ENCODE measurements at places on chromosomes 6 and 20.

DNA sequence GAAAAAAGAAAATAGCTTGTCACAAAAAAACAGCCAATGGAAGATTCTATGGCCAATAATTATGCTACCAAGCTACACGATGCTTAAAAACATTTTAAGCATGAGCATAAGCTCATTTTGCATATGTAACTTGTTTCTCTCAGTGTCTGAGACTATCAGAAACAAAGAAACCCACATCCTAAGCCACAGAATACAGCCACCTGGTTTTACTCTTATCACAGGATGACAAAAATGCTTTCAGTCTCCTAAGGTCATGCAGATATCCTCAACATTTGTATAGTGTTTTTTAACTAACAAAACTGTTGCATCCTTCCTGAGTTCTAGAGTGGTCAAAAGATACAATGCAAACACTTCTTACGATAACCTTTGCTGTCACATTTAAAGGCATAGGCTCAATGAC lies 172.1 kb upstream of the RUNX2 start:
- no peak for DNase-seq

DNA sequence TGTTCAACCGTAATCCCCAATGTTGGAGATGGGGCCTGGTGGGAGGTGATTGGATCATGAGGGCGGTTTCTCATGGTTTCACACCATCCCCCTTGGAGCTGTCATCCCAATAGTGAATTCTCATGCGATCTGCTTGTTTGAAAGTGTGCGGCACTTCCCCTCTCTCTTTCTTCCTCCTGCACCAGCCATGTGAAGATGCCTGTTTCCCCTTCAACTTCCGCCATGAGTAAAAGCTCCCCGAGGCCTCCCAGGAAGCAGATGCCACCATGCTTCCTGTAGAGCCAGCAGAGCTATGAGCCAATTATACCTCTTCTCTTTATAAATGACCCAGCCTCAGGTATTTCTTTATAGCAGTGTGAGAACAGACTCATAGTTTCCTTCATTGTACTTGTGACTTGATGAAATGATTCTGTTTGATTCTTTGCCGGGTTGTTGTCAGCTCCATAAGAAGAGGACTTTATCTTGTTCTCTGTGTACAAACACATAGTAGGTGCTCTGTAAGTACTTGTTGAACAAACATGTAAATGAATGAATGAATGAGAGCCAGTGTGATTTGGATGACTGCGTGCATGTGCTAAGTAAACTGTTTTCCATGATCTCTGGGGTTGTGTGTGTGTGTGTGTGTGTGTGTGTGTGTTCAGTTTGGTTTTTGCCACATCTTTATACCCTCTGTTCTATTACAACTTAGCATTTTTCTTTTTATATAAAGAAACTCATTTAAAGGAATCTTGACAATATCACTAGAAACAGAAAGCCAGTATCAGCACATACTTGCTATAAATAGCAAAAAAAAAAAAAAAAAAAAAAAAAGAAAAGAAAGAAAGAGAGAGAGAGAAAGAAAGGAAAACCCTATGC lies 22.5 kb upstream of the PTGIS start:
- DNase-seq, result no peak

DNA sequence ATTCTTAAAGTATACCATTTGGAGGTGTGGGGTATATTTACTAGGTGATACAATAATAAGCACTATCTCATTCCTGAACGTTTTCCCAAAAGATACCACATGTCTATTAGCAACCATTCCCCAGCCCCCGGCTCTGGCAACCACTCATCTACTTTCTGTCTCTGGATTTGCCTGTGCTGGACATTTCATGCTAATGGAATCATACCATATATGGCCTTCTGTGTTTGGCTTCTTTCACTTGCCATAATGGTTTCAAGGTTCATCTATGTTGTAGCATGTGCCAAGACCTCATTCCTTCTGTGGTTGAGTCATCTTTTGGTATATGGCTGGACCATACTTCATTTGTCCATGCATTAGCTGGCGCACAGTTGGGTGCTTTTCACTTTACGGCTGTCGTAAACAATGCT lies 39.7 kb downstream of the BCAS4 start:
- no peak for DNase-seq

DNA sequence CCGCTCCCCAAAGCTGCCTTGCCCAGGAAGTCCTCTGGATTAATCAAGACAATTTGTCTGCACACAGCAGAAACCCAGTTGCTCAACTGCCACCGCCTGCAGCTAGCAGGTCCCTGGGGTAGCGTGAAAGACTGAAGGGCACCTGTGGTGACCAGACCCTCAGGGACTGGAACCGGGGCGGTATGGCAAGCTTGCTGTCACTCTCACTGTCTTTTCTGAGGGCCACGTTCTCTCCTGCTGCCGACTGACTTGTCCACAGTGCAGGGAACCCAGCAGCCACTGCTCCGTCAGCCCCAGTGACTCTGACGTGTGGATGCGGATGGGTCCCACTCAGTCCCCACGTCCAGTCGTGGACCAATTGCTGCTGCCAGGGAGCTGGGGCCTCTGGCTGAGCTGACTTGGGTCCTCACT lies 72.8 kb upstream of the PMEPA1 start:
- no peak for DNase-seq
